ENCODE measurements at places on chromosomes 16 and 17.

DNA sequence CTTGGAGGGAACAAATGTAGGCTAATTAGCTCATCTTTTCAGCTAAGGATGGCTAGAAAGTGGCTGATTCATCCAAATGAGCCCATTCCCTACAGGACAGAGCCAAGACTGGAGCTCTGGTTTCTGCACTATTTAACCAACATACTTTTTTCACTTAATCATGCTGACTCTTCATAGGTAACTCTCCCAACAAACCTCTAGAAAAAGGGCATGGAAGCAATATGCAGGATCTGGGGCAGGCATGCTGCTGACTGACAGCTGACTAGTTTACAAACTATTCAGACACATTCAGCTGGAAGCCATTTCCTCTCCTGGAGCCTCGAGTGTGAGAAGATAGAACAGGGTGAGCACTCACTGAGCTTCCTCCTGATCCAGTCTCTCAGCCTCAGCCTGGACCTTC, 6.2 kb downstream of the BECN1 start:
- ATAC-seq: no peak

DNA sequence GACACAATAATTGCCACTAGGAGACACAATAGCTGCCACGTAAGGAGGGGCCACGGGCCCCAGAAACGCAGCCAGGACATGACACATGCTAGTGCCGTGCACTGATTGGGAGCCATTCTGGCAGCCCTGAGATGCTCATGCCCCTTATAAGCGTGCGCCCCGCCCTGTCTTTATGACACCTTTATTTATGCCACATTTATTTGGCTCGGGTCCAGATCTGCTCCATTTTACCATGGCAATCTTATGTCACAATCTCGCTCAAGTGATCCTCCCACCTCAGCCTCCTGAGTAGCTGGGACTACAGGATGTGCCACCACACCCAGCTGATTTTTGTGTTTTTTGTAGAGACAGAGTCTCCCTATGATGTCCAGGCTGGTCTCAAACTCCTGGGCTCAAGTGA, 43.8 kb upstream of the NF1 start:
- no peak for ATAC-seq

- ATAC-seq: no peak
Measured at GRCh38 chr17:7530023-7530900, 18.6 kb upstream of the TNFSF12 start.

DNA sequence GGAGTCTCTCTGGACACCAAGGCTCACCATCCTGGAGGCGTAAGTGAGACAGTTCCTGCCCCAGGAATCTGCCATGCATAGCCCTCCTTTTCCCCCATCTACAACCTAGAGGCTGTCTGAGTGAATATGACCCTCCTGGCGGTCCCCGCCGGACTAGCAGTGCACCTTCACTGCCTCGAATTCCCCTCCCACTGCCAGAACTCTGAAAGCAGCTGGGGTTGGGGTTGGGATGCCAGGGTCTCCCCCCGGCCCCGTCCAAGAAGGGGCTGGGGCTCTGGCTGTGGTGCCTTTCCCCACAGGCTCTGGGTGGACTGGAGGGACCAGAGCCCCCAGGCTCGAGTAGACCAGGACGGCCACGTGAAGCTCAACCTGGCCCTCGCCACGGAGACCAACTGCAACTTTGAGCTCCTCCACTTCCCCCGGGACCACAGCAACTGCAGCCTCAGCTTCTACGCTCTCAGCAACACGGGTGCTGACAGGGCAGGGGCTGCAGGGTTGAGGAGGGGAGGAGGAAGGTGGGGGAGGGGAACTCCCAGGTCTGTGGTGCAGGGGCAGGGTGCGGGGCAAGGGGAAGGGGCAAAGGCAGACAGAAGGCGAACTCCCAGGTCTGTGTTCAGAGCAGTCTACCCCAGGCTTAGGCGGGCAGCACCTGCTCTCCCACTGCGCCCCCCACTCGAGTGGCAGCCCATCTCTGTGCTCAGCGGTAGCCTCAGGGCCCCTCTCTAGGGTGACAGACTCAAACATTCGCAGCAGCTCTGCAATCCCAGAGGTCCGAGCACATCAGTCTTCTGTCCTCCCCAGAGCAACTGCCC, 1.2 kb downstream of the ZACN start:
- ATAC-seq: no peak
